ENCODE measurements at places on chromosomes 2 and 18.

DNA sequence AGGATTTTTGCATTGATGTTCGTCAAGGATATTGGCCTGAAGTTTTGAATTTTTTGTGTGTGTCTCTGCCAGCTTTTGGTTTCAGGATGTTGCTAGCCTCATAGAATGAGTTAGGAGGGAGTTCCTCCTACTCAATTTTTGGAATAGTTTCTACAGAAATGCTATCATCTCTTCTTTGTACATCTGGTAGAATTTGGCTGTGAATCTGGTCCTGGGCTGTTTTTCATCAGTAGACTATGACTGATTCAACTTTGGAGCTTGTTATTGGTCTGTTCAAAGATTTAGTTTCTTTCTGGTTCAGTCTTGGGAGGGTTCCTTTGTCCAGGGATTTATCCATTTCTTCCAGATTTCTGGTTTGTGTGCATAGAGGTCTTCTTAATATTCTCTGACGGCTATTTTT lies 166.7 kb downstream of the ST6GAL2 start:
- DNase-seq: no peak

DNA sequence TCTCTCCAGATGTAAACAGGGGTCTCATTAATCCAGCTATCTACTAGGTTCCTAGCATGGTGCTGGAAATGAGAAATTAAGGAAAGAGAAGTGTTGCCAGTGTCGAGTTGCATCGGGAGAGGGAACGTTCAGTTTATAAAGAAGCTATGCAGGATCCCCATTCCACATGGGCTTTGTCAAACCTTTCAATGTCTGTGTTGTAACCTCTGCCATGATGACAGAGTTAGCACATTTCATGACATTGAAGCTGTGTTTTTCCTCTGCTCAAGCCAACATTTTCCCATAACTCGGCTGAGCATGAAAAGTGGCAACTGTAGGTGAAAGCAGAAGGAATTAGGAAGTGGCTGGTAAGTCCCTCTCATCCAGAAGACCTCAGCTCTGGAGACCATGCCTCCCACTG lies 133.4 kb downstream of the WDSUB1 start:
- no peak for DNase-seq

DNA sequence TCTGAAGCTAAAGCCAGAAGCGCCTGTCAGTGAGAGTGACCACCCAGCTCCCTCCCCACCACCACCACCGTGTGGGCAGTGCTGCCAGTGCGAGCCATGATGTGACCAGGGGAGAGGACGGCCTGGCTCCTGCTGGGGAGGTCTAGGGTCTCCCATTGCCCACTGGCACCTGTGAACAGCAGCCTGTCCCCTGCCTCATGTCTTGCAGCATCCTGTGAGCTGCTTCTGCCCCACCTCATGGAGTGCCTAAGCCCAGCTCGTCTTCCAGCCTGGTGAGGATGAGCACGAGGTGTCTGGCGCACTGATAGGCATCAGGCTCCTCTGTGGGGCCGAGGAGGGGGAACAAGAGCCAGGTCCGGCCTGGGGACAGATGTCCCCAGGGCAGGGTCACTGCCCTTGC lies 61.4 kb downstream of the FAM168B start:
- no peak for DNase-seq

DNA sequence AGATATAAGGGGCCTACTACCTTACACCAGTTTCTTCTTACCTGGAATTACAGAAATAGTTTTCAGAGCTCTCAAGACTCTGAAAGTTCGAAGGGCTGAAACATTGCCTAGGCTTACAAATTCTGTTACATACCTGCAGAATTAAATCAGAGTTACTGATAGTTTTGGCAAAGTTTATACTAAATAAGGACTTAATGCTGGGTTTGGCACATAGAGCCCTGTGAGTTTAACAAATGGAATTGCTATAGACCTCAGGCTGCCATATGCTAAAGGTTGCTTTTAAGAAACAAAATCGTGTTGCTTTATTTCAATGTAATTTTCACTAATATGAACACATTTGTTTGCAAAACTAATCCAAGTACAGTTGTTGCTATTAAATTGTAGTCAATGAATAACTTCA lies 40.1 kb downstream of the SCN3A start:
- no peak for DNase-seq

DNA sequence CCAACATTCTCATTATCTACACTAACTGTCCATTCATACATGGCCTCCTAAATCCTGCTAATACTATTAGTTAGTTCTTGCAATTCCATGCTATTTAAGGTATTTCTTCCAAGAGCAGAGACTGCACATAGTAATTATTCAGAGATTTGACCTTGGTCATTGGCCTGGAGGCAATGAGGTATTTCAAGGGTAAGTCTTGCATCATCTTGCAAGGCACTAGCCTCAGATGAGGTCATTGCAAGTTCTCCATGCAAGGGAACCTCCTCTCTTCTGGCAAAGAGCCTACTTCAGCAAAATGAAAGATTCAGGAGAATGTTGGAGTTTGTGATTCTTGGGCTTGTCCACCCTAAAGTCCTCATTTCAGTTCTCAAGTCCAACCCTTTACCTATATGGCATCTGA lies 48.5 kb upstream of the IKZF2 start:
- DNase-seq: no peak

GRCh38 chr2:110819711-110820110 lies 87.3 kb downstream of the ACOXL start:
- no peak for DNase-seq

GRCh38 chr2:236317938-236318396 lies 53.8 kb upstream of the ASB18 start:
- DNase-seq: no peak

- DNase-seq: no peak
Measured at GRCh38 chr2:16277117-16277516, 336.8 kb downstream of the MYCN start.

- DNase-seq: no peak
Measured at GRCh38 chr2:205929246-205929942, 156.6 kb downstream of the INO80D start.

DNA sequence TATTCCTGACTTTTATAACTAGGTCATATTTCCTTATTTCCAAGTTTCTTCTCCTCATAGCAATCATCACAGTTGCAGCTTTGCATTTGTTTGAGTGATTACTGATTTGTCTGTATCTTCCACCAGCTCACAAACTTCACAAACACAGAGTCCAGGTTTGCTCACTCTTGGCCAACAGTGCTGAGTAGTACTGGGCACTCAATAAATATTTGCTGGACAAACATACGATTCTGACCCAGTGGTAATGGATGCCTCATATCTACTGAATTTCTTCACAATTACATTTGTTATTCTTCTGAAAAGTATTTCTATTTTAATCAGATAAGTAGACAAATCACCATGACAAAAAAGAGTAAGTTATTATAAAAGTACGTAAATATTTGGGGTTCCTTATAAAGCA lies 516.3 kb downstream of the TDRD15 start:
- DNase-seq: no peak

- DNase-seq: no peak
Measured at GRCh38 chr2:171095014-171095582, 65.6 kb downstream of the TLK1 start.

DNA sequence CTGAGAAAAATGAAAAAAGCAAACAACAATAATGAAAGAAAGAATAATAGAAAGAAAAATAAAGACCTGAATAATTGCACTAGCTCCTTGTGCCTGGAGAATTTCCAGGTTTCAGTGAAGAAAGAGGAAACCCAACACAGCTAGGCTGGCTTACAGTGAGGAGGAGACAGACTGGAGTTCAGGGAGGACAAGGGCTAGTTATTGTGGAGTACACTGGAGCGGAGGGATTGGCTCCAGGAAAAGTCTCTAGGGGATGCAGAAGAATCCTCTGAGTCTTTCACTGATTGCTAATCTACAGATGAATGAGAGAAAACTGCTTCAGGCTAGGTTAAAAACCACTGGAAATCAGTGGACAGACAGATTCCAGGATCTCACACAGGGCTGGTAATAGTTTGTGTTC lies 163.6 kb upstream of the RBMS1 start:
- DNase-seq: no peak

GRCh38 chr18:11736656-11737055 lies 47.6 kb downstream of the GNAL start:
- DNase-seq: no peak

GRCh38 chr2:108938077-108938710 lies 50.8 kb downstream of the EDAR start:
- DNase-seq: no peak

DNA sequence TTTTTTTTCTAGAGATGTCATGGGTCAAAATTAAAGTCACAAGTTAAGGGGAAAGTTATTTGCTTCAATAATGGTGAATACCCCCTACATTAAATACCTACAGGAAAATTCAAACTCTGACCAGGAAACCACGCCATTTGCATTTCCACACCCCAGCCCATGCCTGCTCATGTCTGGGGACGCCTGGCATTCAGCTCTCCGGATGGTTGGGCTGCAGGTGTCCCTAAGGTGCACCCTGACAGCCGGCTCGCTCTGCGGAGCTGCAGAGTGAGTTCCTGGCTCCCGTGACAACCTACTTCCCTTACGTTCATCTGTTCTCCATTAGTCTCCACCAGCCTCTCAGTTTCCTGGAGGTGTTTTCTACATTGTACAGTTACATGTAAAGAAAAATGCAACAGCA lies 122.7 kb upstream of the RIOK3 start:
- DNase-seq: no peak

DNA sequence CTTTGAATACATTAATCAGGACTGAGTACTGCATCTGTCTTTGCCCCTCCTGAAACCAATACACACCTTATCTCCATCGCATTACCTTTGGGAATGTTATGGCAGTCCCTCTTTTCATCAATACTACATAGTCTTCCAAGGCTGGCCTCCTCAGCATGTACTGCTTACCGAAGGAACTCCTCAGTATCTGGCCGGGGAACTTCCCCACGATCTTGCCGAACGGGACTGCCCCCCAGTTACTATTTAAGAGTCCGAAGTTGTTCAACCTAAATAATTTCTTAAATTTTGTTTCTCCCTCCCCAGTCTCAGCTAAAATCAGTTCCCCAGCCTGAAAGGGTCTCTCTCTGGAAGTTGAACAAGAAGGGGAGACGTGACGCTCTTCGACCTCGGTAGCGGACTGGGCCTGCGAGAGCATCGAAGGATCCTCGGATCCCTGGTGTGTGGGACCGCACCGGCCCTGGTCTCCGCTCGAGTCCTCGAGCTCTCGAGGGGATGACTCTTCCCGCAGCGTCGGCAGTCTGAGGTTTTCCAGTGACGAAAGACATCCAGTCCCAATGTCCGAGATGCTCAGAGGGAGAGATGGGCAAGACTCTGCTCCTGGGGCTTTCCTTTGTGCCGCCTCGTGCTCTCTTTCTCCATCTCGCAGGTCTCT lies 489 bp downstream of the TRMT61B start:
- no peak for DNase-seq

- no peak for DNase-seq
Measured at GRCh38 chr2:60552078-60552850, 1.2 kb downstream of the BCL11A start.

GRCh38 chr18:5943514-5943913 lies 48.2 kb upstream of the TMEM200C start:
- no peak for DNase-seq

DNA sequence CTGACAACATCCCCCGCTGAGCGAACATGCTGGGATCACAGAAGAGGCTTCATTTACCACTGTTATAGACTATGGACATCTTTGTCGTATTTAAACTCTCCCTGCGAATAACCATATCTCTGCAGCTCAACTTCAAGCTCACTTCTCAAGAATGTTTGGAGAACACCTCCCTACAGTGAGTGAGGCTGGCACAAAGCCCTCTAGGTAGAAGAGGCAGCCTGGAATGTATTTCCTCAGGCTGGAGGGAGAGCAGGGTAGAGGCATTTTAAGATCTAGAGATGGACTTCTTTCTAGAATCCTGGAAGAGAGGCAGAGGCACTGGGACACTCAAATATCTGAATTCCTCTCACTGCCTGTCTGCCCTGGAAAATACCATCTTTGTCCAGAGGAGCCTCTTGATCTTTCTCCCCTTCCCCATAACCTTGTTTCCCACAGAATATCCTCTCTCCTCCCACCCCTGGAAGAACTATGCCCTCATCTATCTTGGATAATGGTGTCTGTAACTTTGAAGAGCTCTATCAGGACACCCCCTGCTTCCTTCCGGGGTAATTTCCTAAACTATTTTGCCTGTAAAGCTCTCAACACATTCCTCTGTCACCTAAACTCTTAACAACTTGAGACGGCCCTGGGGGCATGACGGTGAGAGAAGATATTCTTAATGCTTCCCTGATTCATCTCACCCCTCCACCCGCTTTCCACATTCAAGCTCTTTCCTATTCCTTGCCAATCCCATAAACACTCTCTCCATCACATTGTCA lies 2.4 kb upstream of the ANTXR1 start:
- no peak for DNase-seq

GRCh38 chr2:88880441-88880953 lies 189.0 kb downstream of the RPIA start:
- DNase-seq: no peak

DNA sequence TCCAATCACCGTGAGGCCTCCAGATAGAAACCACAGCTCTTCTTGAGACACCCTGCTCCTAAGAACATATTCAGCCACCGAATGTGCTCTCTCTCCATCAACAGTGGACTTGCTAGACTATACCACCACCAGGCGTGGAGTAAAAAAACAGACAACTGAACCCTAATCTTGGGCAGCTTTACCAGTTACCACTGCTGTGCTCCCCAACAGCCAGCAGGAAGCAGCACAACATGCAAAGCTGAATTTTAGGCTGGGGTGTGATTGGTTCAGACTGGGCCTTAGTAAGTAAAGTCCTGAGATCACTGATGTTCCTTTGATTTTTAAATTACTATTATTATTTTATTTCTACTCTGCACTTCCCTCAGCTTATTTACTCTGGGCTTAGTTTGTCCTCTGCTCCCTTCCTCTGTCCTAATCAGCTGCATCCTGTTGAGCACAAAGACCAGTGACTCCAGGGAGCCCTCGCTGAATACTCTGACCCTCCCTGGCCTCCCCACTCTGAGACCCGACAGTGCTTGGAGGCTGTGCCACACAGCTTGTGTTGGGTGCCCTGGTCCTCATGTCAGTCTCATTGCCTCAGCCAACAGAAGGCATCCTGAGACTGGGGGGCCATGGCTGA lies 21.9 kb downstream of the MRPL35 start:
- no peak for DNase-seq

GRCh38 chr2:100744589-100744988 lies 75.3 kb upstream of the NPAS2 start:
- no peak for DNase-seq

GRCh38 chr2:54541995-54542394 lies 85.9 kb downstream of the SPTBN1 start:
- no peak for DNase-seq

GRCh38 chr18:79987566-79987965 lies 797 bp downstream of the TXNL4A start:
- DNase-seq: no peak

- DNase-seq: no peak
Measured at GRCh38 chr2:190170673-190171072, 108.1 kb upstream of the MSTN start.

- peak; percentile 53 for DNase-seq
Measured at GRCh38 chr2:104521247-104521646, 332.7 kb upstream of the POU3F3 start.
